ENCODE measurements at places on chromosomes 4 and X. TPM values are rescaled to one million over a fixed set of nuclear protein-coding genes. Genes with fewer than 3 reads are reported as not detected.

GRCh38 chr4:142614621-142615323, 231.3 kb downstream of the INPP4B start:
- H3K36me3 ChIP-seq = no peaks in the 10 kb centered on the region
- DNase-seq = no peak
- no peaks in the 10 kb centered on the region for H3K4me1 ChIP-seq
- H3K27me3 ChIP-seq = no peaks in the 10 kb centered on the region
- no peak overlapping the region for H3K4me3 ChIP-seq
- H3K27ac ChIP-seq = no peak overlapping the region

The ZIC3 gene
- total RNA-seq = not detected

The DCLK2 gene
- 0.57 TPM for total RNA-seq

The KCNIP4 gene
- not detected for total RNA-seq

The VSIG4 gene
- total RNA-seq = 20.4 TPM

GRCh38 chr4:95675623-95676022, 126.8 kb upstream of the UNC5C start:
- H3K36me3 ChIP-seq = no peaks in the 10 kb centered on the region
- no peaks in the 10 kb centered on the region for H3K27me3 ChIP-seq
- H3K4me3 ChIP-seq = no peak overlapping the region
- H3K27ac ChIP-seq = no peak overlapping the region
- no peaks in the 10 kb centered on the region for H3K4me1 ChIP-seq

The AR gene
- 11.3 TPM for total RNA-seq

DNA sequence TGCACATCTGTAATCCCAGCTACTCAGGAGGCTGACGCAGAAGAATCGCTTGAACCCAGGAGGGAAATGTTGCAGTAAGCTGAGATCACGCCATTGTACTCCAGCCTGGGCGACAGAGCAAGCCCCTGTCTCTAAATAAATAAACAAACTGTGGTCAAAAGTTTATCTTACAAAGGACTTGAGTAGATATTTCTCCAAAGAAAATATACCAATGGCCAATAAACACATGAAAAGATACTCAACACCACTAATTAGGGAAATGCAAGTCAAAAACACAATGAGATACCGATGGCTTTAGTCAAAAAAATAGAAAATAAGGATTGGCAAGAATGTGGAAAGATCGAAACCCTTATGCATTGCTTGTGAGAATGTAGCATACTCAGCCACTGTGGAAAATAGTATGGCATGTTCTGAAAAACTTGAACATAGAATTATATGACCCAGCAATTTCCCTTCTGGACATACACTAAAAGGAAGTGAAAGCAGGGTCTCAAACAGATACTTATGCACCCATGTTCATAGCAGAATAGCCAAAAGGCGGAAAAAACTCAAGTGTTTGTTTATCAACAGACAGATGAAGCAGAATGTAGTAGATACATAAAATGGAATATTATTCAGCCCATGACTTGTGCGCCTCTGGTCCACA, 2.0 kb upstream of the CFAP97 start:
- H3K27me3 ChIP-seq = no peaks in the 10 kb centered on the region
- peaks cover 34% of the 10 kb centered on the region for H3K4me1 ChIP-seq
- H3K4me3 ChIP-seq = no peak overlapping the region
- no peak for DNase-seq

DNA sequence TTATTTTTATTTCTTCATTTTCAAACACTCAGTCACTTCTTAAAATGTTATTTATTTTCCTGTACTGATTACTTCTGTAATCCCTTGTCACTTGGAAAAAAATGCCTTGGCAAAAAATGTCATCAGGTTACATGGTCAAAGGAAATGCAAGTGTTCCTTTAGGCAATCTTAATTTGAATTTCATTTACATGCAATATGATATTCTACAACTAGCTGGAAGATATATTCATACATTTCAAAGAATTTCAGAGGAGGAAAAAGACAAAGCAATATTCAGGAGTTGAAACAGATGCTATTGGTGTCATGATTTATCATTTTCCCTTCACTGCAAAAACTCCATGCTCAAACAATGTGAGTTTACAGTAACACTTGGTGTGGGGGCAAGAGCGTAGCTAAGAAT, 1316.6 kb downstream of the FSTL5 start:
- no peak for DNase-seq
- no peaks in the 10 kb centered on the region for H3K27me3 ChIP-seq
- H3K4me1 ChIP-seq = no peaks in the 10 kb centered on the region
- H3K36me3 ChIP-seq = no peaks in the 10 kb centered on the region
- no peak overlapping the region for H3K27ac ChIP-seq
- no peak overlapping the region for H3K4me3 ChIP-seq

The VCX3B gene
- total RNA-seq = not detected

- H3K4me1 ChIP-seq = peaks cover 6% of the 10 kb centered on the region
- no peak overlapping the region for H3K4me3 ChIP-seq
- no peaks in the 10 kb centered on the region for H3K36me3 ChIP-seq
- H3K27ac ChIP-seq = no peak overlapping the region
Observed at GRCh38 chr4:52912608-52913007, 50.5 kb downstream of the RASL11B start.

DNA sequence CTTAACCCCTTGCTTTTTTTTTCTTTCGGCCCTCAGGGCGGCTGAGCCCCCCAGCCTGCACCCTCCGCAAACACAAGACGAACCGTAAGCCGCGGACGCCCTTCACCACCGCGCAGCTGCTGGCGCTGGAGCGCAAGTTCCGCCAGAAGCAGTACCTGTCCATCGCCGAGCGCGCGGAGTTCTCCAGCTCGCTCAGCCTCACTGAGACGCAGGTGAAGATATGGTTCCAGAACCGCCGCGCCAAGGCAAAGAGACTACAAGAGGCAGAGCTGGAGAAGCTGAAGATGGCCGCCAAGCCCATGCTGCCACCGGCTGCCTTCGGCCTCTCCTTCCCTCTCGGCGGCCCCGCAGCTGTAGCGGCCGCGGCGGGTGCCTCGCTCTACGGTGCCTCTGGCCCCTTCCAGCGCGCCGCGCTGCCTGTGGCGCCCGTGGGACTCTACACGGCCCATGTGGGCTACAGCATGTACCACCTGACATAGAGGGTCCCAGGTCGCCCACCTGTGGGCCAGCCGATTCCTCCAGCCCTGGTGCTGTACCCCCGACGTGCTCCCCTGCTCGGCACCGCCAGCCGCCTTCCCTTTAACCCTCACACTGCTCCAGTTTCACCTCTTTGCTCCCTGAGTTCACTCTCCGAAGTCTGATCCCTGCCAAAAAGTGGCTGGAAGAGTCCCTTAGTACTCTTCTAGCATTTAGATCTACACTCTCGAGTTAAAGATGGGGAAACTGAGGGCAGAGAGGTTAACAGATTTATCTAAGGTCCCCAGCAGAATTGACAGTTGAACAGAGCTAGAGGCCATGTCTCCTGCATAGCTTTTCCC, 3.4 kb downstream of the MSX1 start:
- H3K4me1 ChIP-seq = peaks cover 72% of the 10 kb centered on the region
- no peak overlapping the region for H3K27ac ChIP-seq
- H3K36me3 ChIP-seq = peaks cover 8% of the 10 kb centered on the region
- DNase-seq = no peak
- H3K27me3 ChIP-seq = peaks cover 98% of the 10 kb centered on the region

DNA sequence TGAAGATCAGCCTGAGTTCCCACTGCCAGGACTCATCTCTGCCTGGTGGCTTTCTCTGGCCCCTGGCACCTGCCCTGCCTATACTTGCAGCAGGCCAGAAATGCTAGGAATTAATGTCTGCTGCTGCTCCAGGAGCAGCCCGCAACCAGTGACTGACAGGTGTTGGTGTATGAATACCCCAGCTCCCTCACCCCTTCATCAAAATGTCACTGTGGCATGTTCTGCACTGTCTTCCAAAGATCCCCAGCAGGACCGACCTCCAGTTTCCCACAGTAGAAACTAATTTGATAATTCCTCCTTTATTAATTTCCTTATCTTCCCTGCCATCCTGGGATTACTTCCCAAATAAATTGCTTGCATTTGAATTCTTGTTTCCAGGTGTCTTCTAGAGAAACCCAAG, 425.4 kb downstream of the BCOR start:
- no peak overlapping the region for H3K4me3 ChIP-seq
- no peak overlapping the region for H3K27ac ChIP-seq
- no peak for DNase-seq
- no peaks in the 10 kb centered on the region for H3K36me3 ChIP-seq
- no peaks in the 10 kb centered on the region for H3K27me3 ChIP-seq
- no peaks in the 10 kb centered on the region for H3K4me1 ChIP-seq

The GRIA3 gene
- 0.29 TPM for total RNA-seq

GRCh38 chrX:10166248-10166716, 9.5 kb downstream of the CLCN4 start:
- H3K4me3 ChIP-seq = no peak overlapping the region
- no peaks in the 10 kb centered on the region for H3K27me3 ChIP-seq
- H3K27ac ChIP-seq = no peak overlapping the region
- no peaks in the 10 kb centered on the region for H3K4me1 ChIP-seq
- no peak for DNase-seq

- no peak for DNase-seq
- H3K27ac ChIP-seq = peak overlapping the region; percentile 32
- H3K4me3 ChIP-seq = no peak overlapping the region
Observed at GRCh38 chr4:124177647-124178425, 534.7 kb downstream of the ANKRD50 start.

The CENPVL1 gene
- total RNA-seq = not detected

The CC2D2A gene
- total RNA-seq = 2.8 TPM

DNA sequence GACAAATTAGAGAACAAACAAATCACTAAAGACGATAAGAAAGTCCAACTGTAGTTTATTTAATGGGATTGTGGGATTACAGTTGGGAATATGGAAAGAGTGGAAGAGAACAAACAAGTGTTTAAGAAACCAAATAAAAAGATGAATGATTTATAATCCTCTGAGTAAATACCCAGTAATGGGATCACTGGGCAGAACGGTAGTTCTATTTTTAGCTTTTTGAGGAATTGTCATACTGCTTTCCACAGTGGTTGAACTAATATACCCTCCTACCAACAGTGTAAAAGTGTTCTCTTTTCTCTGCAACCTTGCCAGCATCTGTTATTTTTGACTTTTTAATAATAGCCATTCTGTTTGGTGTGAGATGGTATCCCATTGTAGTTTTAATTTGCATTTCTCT, 15.0 kb downstream of the C4orf51 start:
- H3K4me3 ChIP-seq = no peak overlapping the region
- H3K27me3 ChIP-seq = no peaks in the 10 kb centered on the region
- H3K27ac ChIP-seq = no peak overlapping the region
- H3K4me1 ChIP-seq = no peaks in the 10 kb centered on the region

The RBMX2 gene
- 15.8 TPM for total RNA-seq

DNA sequence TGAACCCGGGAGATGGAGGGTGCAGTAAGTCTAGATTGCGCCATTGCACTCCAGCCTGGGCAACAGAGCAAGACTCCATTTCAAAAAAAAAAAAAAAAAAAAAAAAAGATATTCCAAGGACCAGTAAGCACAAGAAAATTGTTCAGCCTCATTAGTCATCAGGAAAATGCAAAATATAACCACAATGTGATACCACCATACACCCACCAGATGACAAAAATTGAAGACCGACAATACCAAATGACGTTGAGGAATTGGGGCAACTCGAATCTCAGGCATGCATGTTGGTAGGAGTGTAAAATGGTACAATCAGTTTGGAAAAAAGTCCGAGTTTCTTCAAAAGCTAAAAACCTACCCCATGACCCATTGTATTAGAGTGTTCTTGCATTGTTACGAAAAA, 130.2 kb upstream of the FAM9B start:
- no peaks in the 10 kb centered on the region for H3K36me3 ChIP-seq
- no peak for DNase-seq
- no peak overlapping the region for H3K27ac ChIP-seq
- H3K4me3 ChIP-seq = no peak overlapping the region
- H3K27me3 ChIP-seq = no peaks in the 10 kb centered on the region

The UBE2A gene
- 25.8 TPM for total RNA-seq

DNA sequence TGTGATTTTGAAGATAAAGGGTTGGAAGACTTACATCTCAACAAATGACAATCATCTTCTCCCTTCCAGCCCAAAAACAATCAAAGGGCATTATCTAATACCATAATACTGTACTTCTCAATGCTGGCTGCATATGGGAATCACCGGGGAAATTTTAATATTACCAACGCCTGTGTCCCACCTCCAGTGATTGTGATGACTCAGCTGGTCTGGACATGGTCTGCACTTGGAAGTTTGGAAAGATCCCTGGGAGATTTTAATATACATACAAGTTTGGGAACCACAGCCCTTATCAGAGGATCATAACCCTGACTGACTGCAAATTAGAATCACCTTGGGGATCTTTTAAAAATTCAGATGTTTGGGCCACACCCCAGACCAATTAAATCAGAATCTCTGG, 29.9 kb downstream of the ARL13A start:
- H3K36me3 ChIP-seq = no peaks in the 10 kb centered on the region
- no peak for DNase-seq
- no peaks in the 10 kb centered on the region for H3K27me3 ChIP-seq
- no peak overlapping the region for H3K4me3 ChIP-seq
- no peaks in the 10 kb centered on the region for H3K4me1 ChIP-seq

DNA sequence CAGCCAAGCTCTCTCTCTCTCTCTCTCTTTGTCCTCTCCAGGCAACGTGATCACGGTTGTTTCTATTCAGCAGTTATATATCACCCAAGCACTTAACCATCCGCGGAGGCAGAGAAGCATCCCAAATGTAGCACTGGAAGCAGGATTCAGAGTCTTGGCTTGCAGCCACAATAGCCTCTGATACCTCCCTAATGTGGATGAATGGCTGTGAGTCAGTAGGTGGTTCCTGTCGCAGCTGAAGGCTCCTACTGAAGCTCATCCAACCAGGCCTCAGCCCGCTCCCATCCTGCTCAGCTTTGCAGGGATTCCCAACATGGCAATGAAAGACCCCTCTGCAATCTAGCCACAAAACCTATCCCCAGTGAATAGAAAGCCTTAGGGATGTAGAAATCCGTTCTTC, 5.1 kb downstream of the HS6ST2 start:
- H3K4me1 ChIP-seq = peaks cover 21% of the 10 kb centered on the region
- H3K27me3 ChIP-seq = peaks cover 30% of the 10 kb centered on the region
- no peaks in the 10 kb centered on the region for H3K36me3 ChIP-seq
- no peak overlapping the region for H3K27ac ChIP-seq
- H3K4me3 ChIP-seq = no peak overlapping the region
- DNase-seq = no peak

DNA sequence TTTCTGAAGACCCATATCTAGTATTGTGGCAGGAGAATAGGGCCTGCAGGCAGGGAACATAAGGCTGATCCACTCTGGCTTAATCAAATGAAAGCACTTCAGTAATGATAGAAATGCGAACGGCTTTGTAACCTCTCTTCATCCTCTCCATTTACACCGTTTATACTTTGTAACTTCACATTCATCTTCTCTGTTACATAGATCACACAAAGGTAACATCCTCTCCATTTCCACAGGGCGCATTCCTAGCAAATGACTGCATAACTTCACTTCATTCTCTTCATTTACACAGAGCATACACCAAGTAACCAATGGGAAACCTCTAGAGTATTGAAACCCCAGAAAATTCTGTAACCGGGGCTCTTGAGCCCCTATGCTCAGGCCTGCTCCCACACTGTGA, 65.5 kb upstream of the SLC34A2 start:
- no peak overlapping the region for H3K27ac ChIP-seq
- H3K36me3 ChIP-seq = no peaks in the 10 kb centered on the region
- H3K4me1 ChIP-seq = no peaks in the 10 kb centered on the region

GRCh38 chr4:123520325-123520724, 123.7 kb downstream of the SPRY1 start:
- H3K36me3 ChIP-seq = no peaks in the 10 kb centered on the region
- no peak overlapping the region for H3K27ac ChIP-seq
- no peaks in the 10 kb centered on the region for H3K4me1 ChIP-seq
- H3K4me3 ChIP-seq = no peak overlapping the region
- no peaks in the 10 kb centered on the region for H3K27me3 ChIP-seq

The NXF3 gene
- total RNA-seq = 4.8 TPM

Measured in suprapubic skin (tissue), 4 donors.